ENCODE measurements at places on chromosomes 2 and 18.

- no peak for DNase-seq
Measured at GRCh38 chr2:241892299-241893137, 23.0 kb downstream of the RTP5 start.

GRCh38 chr18:51154431-51155063, 42.9 kb downstream of the MEX3C start:
- no peak for DNase-seq

GRCh38 chr2:15561574-15562344, 625 bp upstream of the NBAS start:
- peak; percentile 20 for DNase-seq

- DNase-seq: no peak
Measured at GRCh38 chr2:133414486-133415209, 153.6 kb downstream of the NCKAP5 start.

DNA sequence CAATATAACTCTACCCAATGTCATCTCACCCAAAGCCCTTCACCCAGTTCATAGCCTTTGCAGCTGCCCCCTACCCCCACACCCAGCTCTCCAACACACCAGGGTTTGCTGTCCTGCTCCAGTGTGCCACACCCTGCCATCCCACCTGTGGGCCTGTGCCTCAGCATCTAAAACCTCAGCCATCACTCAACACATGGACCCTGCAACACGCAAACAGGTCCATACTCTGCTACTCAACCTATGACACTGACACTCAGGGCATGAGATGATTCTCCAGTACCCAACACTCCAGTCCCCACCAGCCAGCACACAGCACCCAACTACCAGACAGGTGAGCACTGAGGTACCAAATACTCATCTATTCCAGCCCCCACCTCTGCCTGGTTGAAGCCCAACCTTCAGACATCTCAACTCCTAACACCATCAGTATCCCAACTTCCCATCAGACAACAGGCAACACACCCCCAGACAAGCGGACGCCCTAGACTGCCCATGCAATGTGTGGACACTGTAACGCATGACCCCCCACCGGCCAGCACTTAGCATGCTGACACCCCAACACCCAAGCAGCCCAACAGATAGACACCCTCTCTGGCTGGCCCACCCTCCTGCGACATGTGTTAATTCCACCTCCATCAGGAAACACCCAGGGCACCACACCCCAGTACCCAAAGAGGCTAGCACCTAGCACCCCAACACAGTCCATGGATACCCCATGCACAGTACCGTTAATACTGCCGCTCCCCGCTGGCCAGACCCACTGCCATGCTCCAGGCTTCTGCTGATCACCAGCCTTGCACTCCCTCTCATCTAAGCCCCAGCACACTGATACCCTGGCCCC, 25.0 kb downstream of the ZAP70 start:
- DNase-seq: no peak

GRCh38 chr18:48703418-48703817, 164.6 kb downstream of the CTIF start:
- no peak for DNase-seq

- peak; percentile 40 for DNase-seq
Measured at GRCh38 chr2:169509298-169509885, at the start of gene KLHL41. Gene KLHL41 (plus strand): TSS chr2:169509702. CDS start chr2:169509779, 77 bp downstream.

GRCh38 chr2:45669032-45669486, 17.6 kb downstream of the PRKCE start:
- no peak for DNase-seq

GRCh38 chr2:112733456-112733855, 12.6 kb downstream of the NT5DC4 start:
- DNase-seq: no peak

DNA sequence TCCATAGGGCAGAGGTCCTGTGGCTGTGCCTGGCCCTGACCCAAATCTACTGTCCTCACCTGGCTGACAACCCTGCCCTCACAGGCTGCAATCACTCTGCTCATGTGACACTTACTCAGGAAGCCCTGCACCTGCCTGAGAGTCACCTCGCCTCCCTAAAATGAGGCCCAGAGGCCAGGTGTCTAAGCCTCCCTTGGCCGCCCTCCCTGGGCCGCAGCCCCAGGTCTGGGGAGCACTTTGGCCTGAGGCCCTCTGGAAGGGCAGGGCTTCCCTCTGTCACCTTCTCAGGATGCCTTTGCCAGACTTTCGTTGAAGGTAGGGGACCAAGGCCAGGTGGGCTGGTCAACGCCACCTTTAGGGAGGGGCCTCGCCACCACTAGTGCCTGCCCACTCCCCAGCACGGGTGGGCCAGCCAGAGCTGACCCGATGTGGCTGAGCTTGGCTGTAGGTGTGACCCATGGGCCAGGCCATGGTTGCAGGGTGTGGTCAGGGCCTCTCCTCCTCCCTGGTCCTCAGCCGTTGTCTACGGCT, 6.1 kb upstream of the GPC1 start:
- DNase-seq: no peak

GRCh38 chr2:234019896-234020295, 30.6 kb upstream of the SPP2 start:
- no peak for DNase-seq

- no peak for DNase-seq
Measured at GRCh38 chr2:13018490-13018889, 301.8 kb downstream of the TRIB2 start.

DNA sequence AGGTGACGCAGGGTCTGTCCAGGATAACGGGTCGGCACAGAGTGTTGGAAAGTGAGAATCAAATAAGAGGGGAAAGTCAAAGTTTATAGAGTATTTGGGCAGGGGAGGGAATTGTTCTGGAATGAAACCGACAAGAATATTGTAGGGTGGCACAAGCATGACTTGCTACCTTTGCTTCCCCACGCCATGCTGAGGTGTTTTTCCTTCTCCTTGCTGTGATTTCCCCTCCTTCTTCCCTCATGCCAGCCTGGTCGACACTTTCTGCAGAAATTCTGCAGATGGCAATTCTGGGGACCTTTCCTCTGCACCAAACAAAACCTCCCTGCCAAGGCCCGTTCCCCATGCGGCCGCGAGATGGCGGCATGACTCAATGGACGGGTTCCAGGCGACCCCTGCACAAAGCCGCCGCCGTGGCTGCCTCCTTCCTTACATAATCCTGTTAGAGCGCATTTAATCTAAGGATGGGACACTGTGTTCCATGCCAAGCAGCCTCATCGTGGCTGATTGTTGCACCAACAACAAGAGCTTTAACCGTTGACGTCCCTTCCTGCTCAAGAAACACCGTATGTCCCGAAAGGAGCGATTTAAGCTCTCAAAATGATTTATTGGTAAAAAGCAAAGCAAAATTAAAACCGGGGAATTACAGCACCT, at the start of gene MRO:
TSS of gene MRO (minus strand) at position 289 of the 651 bp plus-strand sequence. CDS start 10,616 bp downstream, outside the sequence.
- peak; percentile 28 for DNase-seq
